ENCODE measurements at places on chromosomes 6 and 20. TPM values are rescaled to one million over a fixed set of nuclear protein-coding genes. Genes with fewer than 3 reads are reported as not detected.

GRCh38 chr6:13671548-13672127 is 40.0 kb downstream of the RANBP9 start:
- no peak overlapping the region for H3K4me3 ChIP-seq
- H3K4me1 ChIP-seq = peaks cover 16% of the 10 kb centered on the region
- no peaks in the 10 kb centered on the region for H3K36me3 ChIP-seq
- no peaks in the 10 kb centered on the region for H3K27me3 ChIP-seq
- no peak for DNase-seq
- no peak overlapping the region for H3K27ac ChIP-seq

- no peak overlapping the region for H3K27ac ChIP-seq
- no peaks in the 10 kb centered on the region for H3K27me3 ChIP-seq
- DNase-seq = no peak
- H3K4me1 ChIP-seq = no peaks in the 10 kb centered on the region
- H3K4me3 ChIP-seq = no peak overlapping the region
Observed at GRCh38 chr6:143811501-143812157, 31.5 kb upstream of the LTV1 start.

GRCh38 chr6:168129292-168130167 is 50.5 kb upstream of the FRMD1 start:
- no peak overlapping the region for H3K4me3 ChIP-seq
- H3K27ac ChIP-seq = no peak overlapping the region
- H3K36me3 ChIP-seq = no peaks in the 10 kb centered on the region
- DNase-seq = no peak

Gene PGBD1
- total RNA-seq = 1.0 TPM

DNA sequence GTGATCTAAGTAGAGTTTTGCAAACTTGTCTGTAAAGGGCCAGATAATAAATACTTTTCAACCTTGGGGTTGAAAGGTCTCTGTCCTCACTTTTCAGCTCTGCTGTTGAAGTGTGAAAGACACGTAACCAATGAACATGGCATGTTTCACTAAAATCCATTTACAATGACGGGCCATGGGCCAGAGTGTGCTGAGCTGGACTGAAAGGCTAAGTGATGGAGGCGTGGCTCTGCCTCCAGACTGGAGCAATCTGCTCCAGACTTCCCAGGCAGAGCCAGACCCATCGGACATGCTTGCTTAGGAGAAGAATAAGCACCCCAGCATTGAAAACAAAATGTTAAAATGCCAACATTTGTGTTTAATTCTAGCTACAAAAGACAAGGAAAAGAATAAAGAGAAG is 41.4 kb downstream of the SCAND1 start:
- H3K27me3 ChIP-seq = no peaks in the 10 kb centered on the region
- DNase-seq = no peak
- no peaks in the 10 kb centered on the region for H3K4me1 ChIP-seq
- H3K4me3 ChIP-seq = no peak overlapping the region

DNA sequence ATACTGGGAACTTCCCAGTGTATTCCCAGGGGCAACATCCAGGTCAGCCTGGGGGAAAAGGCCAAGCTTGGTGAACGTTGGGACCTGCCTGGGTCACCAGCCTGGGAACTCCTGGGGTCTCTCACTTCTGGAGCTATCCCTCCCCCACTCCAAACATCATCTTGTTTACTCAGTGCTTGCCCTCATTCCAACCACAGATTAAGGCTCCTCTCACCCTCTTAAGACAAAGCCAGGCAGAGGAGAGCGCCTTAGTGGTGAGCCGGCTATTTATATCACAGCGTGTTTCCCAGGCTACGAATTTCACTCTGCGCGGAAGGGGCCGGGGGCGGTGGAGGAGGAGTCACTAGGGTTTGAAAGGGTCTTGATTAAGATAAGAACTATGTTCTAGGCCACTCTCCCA is 12.1 kb downstream of the PRPH2 start:
- no peaks in the 10 kb centered on the region for H3K27me3 ChIP-seq
- H3K27ac ChIP-seq = no peak overlapping the region
- H3K36me3 ChIP-seq = no peaks in the 10 kb centered on the region
- no peaks in the 10 kb centered on the region for H3K4me1 ChIP-seq
- no peak overlapping the region for H3K4me3 ChIP-seq

GRCh38 chr20:47974234-47974878 is 189.1 kb upstream of the SULF2 start:
- H3K27me3 ChIP-seq = no peaks in the 10 kb centered on the region
- no peak overlapping the region for H3K4me3 ChIP-seq
- no peaks in the 10 kb centered on the region for H3K4me1 ChIP-seq
- H3K36me3 ChIP-seq = no peaks in the 10 kb centered on the region
- no peak overlapping the region for H3K27ac ChIP-seq

DNA sequence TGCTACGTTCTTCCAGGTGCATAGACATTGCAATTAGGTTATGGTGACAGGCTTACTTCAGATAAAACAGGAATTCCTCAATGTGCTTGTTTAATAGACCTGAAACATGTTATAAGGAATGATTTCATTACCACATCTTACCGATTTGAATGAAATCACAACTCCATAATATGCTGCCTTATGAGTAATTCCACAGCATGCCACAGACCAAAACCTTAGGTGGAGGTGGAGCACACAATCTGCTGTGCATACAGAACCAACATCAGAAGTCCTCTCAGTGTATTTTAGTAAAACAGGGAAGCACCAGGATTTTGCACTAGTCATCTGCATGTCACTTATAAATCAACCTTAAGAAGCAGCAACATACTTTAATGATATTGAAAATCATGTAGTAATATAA is 148.9 kb upstream of the TSHZ2 start:
- H3K27ac ChIP-seq = no peak overlapping the region
- no peak overlapping the region for H3K4me3 ChIP-seq
- no peak for DNase-seq

DNA sequence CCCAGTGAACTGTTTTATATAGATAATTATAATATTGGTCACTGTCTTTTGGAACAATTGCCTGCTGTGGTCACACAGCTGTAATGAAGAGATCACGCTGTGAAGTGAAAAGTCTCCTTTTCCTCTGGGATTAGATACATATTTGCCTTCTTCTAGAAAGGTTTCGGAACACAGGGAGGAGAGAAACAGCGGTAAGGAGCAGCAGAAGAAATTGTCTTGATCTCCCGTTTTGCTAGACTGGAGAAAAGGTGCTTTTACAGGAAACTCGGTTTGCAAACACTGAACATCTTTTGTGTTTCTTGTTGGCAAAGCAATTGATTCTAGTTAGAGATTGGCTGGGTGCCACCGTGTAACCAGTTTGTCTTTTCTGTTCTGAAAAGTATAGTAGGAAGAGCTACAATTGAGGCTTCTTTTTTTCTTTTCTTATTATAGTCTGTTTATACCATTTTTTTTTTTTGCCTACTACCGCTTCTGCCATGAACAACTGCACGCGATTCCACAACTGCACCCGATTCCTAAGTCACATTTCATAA is 404.1 kb upstream of the ID4 start:
- H3K4me3 ChIP-seq = no peak overlapping the region
- no peaks in the 10 kb centered on the region for H3K4me1 ChIP-seq
- no peaks in the 10 kb centered on the region for H3K36me3 ChIP-seq
- no peak overlapping the region for H3K27ac ChIP-seq

DNA sequence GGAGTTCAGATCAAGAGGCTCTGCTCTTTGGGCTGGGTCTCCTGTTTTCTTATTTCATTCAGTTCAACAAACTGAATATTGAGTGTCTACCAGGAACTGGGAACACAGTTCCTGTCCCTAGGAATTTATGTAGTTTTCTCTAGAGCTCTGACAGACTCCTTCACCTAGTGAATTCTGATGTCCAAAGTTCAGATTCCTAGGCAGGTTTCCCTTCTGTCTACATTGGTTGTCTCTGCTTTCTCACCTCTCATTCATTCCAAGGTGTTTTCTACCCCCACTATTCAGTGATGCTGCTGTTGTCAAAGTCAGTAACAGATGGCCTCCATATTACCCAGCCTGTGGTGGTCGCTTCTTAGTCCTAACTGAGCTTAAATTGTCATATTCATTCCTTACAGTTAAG is 4.4 kb downstream of the SMIM13 start:
- no peaks in the 10 kb centered on the region for H3K4me1 ChIP-seq
- no peak overlapping the region for H3K4me3 ChIP-seq
- H3K27me3 ChIP-seq = no peaks in the 10 kb centered on the region
- no peak overlapping the region for H3K27ac ChIP-seq
- no peaks in the 10 kb centered on the region for H3K36me3 ChIP-seq

GRCh38 chr6:122555561-122555960 is 54.6 kb upstream of the PKIB start:
- no peak overlapping the region for H3K27ac ChIP-seq
- no peak for DNase-seq
- no peaks in the 10 kb centered on the region for H3K27me3 ChIP-seq
- H3K4me1 ChIP-seq = no peaks in the 10 kb centered on the region
- no peak overlapping the region for H3K4me3 ChIP-seq

DNA sequence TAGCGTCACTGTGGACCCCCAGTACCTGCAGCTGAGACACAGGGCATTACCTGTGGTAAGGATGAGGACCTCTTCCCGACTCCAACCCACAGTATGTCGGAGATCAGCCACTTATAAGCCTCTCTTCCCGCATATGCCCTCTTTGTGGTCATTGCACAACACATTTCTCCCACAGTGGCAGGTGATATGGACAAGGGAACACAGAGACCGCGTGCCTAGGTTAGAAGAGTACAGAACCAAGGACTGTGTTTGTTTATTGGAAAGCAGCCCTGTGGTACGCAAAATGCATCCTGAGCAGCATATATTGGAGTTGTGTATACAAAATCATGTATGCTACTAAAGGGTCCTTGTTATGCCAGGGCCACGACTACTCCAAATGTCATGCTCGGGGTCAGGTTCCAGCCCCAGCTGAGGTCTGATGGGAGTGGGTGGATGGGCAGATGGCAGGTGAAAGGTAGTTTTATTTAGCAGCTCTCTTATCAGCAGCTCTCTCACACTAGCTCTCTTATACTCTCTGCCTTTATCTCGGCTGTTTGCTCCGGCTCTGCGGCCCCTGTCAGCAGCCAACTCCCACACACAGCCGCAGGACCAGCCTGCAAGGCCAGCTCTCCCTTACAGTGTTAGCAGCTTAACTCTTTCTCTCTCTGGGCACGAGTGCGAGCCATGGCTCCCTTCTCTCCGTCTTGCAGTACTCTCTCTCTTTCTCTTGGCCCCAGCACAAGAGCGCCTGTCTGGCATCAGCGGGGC is 569.0 kb downstream of the KIF16B start:
- no peaks in the 10 kb centered on the region for H3K36me3 ChIP-seq
- no peaks in the 10 kb centered on the region for H3K27me3 ChIP-seq
- no peak overlapping the region for H3K4me3 ChIP-seq
- H3K27ac ChIP-seq = no peak overlapping the region
- H3K4me1 ChIP-seq = no peaks in the 10 kb centered on the region
- no peak for DNase-seq

GRCh38 chr6:34316431-34317171 is 67.8 kb upstream of the SMIM29 start:
- no peaks in the 10 kb centered on the region for H3K27me3 ChIP-seq
- no peak for DNase-seq
- peaks cover 19% of the 10 kb centered on the region for H3K4me1 ChIP-seq
- no peak overlapping the region for H3K4me3 ChIP-seq
- no peaks in the 10 kb centered on the region for H3K36me3 ChIP-seq

DNA sequence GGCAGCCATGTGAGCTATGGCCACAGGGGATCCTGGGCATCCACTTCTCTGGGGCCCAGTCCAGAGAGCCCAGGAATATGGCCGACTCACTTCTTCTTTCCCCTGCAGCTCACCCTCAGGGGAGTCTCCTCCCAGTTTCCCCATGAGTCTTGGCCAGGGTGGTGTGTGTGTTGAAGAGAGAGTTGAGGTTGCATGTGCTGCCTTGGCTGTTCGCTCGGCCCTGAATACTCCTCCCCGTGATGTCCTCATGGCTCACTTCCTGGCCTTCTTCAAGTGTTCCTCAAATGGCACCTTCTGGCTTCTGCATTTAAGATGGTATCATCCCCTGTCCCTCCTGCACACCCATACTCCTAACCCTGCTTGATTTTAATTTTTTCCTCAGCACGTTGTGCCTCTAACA is 3.2 kb upstream of the TREML1 start:
- H3K36me3 ChIP-seq = no peaks in the 10 kb centered on the region
- no peak for DNase-seq
- no peak overlapping the region for H3K4me3 ChIP-seq
- H3K4me1 ChIP-seq = no peaks in the 10 kb centered on the region
- H3K27me3 ChIP-seq = no peaks in the 10 kb centered on the region

Measured in pancreas (tissue), 10 donors.